ENCODE measurements at places on chromosomes 4 and X. TPM values are rescaled to one million over a fixed set of nuclear protein-coding genes. Genes with fewer than 3 reads are reported as not detected.

- no peak for DNase-seq
Measured at GRCh38 chr4:182309877-182310276, 66.7 kb downstream of the TENM3 start.

GRCh38 chr4:156194896-156195295, 241.2 kb upstream of the CTSO start:
- no peak for DNase-seq

DNA sequence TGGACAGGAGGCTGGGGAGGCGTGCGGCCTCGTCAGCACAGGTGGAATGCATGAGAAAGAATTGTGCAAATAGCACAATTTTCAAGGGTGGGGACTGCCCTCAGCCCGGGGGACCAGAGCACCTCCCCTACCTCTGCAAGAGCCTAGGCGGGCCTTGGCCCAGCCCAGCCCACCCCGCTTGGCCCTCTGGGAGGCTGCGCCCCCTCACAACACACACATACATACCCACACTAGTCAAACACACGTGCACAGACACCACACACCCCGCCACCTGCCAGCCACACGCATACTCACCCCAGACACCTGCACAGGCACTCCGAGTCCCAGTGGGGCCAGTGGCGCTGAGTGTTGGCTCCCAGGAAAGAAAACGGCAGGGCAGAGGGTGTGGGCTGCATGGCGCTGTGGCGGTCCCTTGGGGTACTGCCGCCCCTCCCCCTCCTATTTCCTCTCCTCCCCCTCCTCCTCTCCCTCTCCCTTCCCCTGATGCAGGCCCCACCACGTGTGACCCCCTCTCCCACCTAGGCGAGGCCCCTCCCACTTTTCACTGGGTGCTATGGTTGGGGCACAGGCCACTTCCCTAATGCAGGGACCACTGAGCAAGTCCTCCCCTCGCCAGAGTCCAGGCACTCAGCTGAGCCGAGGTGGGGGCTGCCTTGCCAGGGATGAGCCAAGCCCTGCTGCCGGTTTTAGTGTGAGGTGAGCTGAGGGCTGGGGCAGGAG, 84.5 kb downstream of the FAM53A start:
- no peak for DNase-seq

DNA sequence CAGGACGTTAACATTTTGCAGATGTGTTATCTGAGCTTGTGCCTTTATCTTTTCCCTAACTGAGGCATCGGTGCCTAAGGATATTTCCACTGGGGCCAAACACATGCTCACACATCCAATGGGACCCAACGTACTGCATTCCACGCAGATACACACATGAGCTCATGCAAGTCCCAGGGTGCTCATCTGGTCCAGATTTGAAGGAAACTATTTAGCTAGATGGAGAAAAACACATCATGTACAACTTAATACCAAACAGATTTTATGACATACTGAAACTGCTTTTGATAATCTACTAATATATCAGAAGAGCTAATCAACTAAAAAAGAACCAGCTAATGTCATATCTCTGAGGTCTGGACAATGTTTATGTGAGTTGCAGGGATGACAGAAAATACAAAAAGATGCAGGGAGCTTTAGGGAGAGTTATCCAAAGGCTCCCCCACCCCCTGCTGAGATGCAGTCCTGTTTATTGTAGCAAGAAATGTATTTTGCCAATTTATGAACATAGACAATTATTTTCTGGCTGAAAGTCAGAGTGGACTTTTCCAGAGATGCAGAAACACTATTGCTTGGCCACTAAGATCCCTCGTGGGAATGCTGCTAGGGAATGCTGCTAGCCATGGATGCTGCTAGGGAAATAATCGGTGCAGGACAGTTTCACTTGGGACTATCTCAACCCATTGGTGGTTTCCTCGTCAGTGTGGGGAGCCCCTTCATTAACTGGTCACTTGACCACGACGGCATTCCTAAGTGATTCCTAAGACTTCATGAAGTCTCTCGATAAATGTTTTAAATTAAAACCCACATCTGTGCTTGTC, 172.8 kb downstream of the SMIM20 start:
- DNase-seq, result no peak

DNA sequence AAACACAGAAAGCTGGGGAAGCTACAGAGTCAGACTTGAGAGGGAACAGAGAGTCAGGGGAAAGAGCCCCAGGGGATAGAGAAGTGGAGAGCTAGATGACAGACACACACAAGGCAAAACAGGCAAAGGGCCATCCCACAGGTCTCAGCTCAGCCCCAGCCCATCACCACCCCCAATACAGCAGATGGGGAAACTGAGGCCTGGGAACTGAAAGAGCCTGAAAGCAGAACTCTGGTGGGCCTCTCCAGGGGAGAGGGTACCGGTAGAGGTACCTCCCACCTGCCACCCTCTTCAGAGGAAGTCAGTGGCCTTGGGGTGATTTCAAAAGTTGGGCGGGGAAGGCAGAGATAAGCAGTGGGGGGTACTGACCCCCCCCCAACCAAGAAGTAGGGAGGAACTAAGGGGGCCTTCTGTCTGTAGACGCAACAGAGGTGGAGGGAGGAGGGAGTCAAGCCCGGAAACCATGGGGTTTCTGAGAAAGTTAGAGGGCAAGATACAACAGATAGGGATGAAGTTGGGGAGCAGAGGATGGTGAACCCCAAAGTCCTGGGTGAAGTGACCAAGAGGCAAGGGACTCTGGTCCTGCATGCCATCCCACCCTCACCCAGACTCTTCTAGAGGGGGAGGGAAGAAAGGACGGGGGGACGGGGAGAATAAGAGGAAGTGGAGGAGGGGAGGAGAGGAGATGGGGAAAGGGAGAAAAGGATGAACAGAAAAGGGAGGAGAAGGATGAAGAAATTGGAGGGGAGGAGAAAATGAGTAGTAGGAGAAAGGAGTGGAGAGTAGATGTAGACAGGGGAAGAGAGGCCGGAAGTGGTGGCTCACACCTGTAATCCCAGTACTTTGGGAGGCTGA, 3.2 kb downstream of the GATA1 start:
- DNase-seq, result no peak

DNA sequence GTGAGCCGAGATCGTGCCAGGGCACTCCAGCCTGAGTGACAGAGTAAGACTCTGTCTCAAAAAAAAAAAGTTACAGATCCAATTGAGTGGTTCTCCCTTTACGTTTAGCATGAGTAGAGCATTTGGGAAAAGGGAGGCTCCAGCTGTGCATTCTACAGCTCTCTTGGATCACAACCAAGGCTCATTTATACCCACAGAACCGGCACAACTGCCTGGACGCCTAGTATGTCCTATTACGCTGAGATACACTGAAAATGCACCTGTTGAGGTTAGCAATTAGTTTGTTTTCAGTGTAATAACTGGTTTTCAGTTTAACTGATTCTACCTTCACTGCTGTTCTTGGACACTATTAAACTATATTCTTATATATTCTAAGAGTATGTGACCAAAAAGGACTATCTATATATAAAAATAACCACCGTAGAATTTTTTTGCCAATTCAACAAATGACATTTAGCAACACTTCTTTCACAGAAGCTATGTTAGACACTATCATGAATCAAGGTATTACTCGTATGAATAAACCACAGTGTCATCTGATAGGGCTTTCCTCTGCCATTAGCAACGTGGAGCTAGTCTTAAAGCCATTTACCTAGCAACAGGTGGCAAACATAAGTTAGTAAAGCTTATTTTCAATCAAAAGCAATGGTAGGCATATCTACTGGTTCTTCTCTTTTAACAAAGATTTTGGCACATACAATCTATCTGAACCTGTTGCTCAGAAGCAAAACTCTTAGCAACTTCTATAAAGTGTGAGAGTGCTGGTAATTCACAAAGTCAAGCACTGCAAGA, 3.6 kb downstream of the OTUD4 start:
- DNase-seq, result no peak

DNA sequence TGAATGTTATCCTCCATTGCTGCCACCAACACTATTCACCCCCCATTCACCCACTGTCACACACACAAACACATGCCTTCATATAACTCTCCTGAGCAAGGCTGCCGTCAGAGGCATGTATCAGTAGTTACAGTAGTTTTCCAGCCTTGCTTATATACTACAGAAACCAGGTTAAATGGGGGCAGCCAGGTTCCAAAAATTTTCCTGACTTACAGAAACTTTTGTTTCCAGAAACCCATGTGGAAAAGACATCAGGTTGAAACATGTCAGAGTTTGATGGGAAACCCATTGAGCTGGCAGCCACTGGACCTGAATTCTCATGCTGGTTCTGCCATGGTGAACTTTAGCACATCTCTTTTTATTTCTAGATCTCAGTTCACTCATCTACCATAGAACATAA, 64.0 kb downstream of the COX18 start:
- DNase-seq, result no peak

The CYBB gene
- total RNA-seq, result 8.4 TPM

The SFRP2 gene
- 0.75 TPM for total RNA-seq

The PCDH11X gene
- total RNA-seq, result not detected

The GPC4 gene
- 6.3 TPM for total RNA-seq
